Stimulated activated CD4-positive, alpha-beta T cell treated with anti-CD3 and anti-CD28 coated beads, TNF-alpha, amount 100 ng/mL, for 1 hour (primary cell): ENCODE measurements at places on chromosomes 1 and 21.

DNA sequence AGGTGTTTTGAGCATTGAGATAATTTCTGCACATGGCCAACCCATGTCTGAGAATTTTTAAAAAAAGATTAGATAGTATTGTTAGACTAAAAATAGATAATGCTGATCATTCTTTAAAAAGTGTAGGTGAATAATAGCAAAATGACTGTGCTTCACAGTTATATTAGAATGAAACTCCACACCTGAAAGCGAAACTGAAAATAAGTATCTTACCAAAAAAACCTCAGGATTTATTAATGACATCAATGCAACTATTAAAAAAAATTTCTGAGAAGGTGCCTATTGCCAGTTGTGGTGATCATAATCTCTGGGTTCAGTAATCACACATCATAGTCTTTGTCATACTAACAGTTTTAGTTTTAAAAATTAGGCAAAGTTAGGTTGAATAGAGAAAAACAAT is 36.5 kb downstream of the PLA2G4A start:
- DNase-seq = no peak

GRCh38 chr21:42646836-42647235 is 6.6 kb upstream of the PDE9A start:
- DNase-seq = no peak

- no peak for DNase-seq
These were observed 31.5 kb upstream of the RNF187 start for GRCh38 chr1:228455715-228456114.

- no peak for DNase-seq
These were observed 141.1 kb upstream of the IRF2BP2 start for GRCh38 chr1:234750922-234751627.

DNA sequence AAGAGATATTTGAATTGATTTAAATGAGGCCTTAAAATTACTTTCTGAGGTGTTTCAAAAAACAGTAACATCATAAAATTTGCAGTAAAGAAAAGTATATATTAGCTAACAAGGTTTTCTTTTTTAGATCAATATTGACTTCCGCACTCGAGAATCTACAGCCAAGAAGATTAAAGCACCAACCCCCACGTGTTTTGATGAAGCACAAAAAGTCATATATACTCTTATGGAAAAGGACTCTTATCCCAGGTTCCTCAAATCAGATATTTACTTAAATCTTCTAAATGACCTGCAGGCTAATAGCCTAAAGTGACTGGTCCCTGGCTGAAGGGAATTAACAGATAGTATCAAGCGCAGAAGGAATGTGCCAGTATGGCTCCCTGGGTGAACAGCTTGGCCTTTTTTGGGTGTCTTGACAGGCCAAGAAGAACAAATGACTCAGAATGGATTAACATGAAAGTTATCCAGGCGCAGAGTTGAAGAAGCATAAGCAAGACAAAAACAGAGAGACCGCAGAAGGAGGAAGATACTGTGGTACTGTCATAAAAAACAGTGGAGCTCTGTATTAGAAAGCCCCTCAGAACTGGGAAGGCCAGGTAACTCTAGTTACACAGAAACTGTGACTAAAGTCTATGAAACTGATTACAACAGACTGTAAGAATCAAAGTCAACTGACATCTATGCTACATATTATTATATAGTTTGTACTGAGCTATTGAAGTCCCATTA is 3.6 kb downstream of the RGS1 start:
- DNase-seq = no peak

DNA sequence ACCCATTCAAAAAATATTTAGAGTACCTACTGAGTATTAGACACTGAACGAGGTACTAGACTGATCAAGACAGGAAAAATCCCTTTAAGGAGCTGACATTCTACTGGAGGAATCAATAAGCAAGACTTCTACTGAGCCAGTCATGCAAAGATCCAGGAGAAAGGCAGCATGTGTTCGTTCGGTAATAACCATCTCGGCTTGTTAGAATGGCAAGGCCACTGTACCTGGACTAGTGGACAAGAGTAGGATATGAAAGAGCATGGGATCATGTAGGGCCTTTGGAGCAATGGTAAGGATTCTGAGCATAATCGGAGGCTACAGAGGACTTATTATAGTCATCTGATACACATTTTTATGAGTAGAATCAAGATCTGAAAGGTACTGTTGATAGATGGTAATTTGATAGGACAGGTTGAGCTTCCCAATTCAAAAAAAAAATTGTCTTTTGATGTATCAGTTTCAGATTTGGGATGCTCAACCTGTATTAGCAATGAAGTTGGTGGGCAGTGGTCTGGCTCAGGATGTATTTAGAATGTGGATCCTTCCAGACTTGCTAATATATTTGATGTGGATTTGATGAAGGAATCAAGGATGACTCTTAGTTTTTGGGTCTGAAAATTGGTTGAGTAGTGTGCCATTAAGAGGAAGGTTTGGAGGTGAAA is 2.3 kb downstream of the COX20 start:
- DNase-seq = no peak

DNA sequence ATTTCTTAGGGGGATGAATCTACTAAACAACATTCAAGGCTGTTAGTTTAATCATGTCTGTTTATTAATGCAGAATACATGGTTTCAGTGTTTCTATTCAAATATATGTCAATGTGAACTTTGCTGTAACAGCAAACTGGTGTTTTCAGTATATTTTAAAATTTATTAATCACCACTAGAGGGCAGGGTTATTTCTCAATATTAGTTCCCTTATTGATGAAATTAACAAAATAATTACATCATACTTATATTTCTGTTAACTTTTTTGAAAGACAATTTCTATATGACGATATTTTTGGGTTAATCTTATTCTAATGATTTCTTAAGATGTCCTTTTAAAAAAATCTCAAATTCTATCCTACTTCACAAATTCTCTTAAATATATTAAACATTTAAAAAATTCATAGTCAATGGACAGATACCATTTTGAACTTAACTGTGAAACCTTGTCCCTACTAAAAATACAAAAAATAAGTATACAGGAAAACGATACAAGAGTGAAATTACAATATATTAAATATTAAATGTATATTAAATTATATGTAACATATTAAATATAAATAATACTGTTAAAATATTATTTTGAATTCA is 1034.1 kb upstream of the PRMT6 start:
- DNase-seq = no peak

DNA sequence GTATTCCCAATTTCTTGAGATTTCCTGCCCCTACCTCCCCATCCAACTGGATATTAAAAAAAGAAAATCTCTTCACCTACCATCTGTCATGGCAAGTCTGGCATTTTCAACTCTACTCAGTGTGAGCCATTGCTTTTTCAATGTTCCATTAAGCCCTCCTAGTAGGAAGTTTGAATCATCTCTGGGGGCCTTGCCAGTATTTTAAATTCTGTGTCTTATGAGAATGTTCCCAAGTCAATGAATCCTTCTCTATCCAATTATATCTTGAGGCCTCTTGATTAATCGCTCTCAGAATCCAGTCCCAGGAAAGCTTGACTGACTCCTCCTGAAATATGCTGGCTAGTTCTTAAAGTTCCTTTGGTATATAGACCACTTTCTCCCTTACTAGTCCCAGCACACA is 91.5 kb downstream of the NGF start:
- DNase-seq = no peak

DNA sequence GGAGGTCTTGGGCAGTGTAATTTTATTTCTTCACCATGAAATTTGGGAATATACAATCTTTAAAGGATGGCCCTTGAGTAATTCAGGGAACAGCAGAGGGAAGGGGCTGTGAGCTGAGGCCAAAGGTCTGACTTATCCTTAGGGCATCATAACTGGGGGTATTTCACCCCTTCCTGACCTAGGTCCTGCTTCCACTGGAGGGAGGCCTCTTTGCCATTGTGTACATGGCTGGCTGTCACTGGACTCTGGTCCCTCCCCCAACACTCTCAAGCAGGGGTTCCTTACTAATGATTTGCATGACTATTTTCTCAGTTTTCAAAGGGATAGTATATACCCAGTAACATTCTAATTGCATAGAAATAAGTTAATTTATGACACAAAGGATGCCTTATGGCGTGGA is 7.2 kb upstream of the PSRC1 start:
- no peak for DNase-seq

- no peak for DNase-seq
These were observed 54.3 kb upstream of the GOLT1A start for GRCh38 chr1:204268101-204268500.

DNA sequence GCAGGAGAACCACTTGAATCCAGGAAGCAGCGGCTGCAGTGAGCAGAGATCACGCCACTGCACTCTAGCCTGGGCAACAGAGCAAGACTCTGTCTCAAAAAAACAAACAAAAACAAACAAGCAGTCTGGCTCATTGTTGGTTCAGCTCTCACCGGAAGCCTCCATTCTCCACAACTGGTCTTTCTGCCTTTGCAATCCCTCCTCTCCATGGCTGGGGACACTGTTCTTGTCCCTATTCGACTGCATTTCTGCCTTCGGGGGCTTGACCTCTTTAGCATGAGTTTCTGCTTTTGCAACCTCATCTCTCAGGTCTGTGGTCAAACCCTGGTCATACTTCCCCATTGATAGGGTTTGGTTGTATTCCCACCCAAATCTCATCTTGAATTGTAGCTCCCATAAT is 216.3 kb upstream of the NR5A2 start:
- no peak for DNase-seq

DNA sequence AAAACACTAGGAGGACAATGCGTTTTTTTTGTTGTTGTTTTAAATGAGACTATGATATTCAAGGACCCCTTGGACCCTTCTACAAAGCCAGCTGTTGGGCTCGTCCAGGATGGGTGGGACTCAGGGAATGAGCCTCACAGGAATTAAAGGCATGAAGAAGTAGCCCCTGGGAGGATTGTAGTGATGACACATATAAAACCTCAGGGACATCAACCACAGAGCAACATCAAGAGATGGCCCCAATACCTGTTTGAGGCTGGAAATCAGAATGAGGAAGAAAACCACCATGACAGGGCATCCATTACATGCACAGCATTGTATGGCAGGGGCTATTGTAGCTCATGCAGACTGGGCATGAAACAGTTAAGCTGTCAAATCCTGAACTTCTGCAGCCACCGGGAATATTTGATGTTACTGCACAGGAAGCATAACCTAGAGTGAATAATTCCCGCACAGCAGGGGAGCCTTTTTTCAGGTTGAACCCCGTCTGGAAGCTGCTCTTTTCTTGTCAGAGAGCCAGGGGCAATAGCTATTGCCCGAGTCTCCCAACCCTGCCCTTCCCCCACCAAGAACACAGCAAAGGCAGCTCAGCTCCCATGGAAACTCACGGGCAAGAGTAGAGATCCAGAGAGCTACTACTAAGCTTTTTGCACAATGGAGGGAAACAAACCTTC is 140.2 kb upstream of the FGGY start:
- DNase-seq = no peak

- DNase-seq = no peak
These were observed 151.6 kb upstream of the UBE2U start for GRCh38 chr1:64051796-64052195.

- no peak for DNase-seq
These were observed 318.1 kb upstream of the VAMP3 start for GRCh38 chr1:7453038-7453437.

- DNase-seq = no peak
These were observed 32.1 kb downstream of the PCSK9 start for GRCh38 chr1:55071477-55071876.

GRCh38 chr1:89610457-89611011 is 22.4 kb upstream of the LRRC8C start:
- DNase-seq = no peak

DNA sequence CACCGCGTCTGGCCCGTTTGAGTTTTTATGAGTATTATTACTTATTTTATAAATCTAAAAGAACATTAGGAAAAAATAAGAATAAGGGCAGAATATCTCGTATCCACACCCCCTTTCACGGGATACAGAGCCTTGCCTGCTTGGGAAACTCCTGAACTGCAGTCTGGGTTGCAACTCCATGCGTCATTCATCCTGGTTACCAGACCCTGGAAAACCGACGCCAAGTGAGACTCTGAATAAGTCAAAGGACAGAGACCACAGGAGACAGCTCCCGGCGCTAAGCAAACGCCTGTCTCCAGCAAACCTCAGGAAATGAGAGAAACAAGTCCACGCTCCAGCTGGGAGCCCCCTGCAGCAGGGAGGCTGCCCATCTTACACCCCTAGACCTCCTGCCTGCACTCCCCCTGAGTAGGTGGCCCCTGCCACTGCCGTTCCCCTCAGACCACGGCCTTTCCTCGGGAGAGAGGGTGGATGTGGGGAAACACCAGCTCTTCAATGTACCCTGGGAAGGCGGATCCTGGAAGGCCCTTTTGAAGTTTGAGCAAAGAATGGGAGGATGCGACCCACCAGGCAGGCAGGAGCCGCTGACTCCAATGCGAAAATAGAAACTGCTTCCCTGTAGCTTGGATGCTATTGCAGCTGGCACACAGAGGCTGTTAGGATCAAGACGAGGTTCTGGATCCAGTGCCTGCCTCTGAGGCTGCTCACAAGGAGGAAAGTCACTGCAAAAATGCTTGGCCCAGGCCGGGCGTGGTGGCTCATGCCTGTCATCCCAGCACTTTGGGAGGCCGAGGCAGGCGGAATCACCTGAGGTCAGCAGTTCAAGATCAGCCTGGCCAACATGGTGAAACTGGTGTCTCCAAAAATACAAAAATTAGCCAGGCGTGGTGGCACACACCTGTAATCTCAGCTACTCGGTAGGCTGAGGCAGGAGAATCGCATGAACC is 37.7 kb upstream of the GPR157 start:
- no peak for DNase-seq

DNA sequence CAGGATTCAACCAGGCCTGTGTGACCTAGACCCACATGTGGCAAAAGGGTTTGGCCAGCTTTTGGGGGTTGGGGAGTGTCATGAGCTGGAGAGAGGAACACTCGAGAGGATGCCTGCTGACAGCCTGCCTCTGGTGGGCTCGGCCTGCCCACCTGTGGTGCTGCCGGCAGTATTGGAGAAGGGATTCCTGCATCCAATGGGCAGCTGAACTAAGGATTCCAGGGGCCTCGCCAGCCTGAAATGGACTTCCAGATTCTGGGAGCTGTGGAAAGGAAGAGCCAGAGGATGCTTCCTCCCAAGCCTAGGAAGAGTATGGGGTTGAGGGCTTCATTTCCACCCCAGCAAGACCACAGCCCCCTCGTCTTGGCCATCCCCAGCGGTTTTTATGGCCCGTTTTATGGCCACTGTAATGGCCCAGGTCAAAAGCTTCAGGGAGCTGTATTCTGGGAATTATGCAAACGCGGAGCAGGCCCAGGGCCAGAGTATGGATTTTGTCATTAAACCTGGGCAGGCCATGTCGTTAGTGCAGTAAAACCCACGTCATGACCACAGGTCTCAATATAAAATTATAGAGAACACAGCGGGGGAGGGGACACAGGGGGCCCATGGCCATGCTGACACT is 63.6 kb downstream of the TMEM53 start:
- DNase-seq = no peak
